ENCODE measurements at places on chromosomes 3 and 15. TPM values are rescaled to one million over a fixed set of nuclear protein-coding genes. Genes with fewer than 3 reads are reported as not detected.

GRCh38 chr3:13024765-13025065 lies 48.5 kb downstream of the IQSEC1 start:
- peaks cover 19% of the 10 kb centered on the region for H3K4me1 ChIP-seq
- no peak overlapping the region for H3K4me3 ChIP-seq
- H3K27me3 ChIP-seq = no peaks in the 10 kb centered on the region
- DNase-seq = no peak

GRCh38 chr3:129343643-129344360 lies 65.1 kb downstream of the HMCES start:
- H3K4me3 ChIP-seq = peak overlapping the region; percentile 19
- no peaks in the 10 kb centered on the region for H3K27me3 ChIP-seq
- no peak overlapping the region for H3K27ac ChIP-seq
- H3K4me1 ChIP-seq = no peaks in the 10 kb centered on the region
- no peak for DNase-seq

GRCh38 chr3:16738451-16738850 lies 133.2 kb upstream of the DAZL start:
- no peak for DNase-seq
- H3K27me3 ChIP-seq = no peaks in the 10 kb centered on the region
- H3K27ac ChIP-seq = no peak overlapping the region
- H3K4me3 ChIP-seq = no peak overlapping the region
- H3K36me3 ChIP-seq = no peaks in the 10 kb centered on the region

DNA sequence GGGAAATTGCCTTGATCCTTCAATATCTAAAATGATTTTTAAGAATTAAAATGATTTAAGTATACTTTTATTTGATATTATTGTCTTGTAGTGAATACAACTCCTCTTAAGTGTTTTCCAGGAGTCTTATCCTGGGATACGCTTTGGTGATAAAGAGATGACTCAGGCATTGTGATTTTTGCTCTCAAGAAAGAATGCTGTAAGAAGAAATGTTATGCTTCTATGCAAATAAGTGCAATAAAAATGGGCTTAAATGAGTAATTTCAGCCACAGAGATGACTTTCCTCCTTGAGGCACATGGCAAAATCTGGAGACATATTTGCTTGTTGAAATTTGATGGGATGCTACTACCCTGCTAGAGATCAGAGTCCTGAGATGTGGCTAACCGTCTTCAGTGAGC lies 358.6 kb upstream of the BCHE start:
- DNase-seq = no peak
- no peak overlapping the region for H3K4me3 ChIP-seq
- H3K27ac ChIP-seq = no peak overlapping the region
- no peaks in the 10 kb centered on the region for H3K27me3 ChIP-seq
- no peaks in the 10 kb centered on the region for H3K36me3 ChIP-seq
- no peaks in the 10 kb centered on the region for H3K4me1 ChIP-seq

GRCh38 chr3:162632672-162633071 lies 1136.1 kb downstream of the OTOL1 start:
- no peaks in the 10 kb centered on the region for H3K4me1 ChIP-seq
- no peak for DNase-seq
- no peak overlapping the region for H3K27ac ChIP-seq
- no peaks in the 10 kb centered on the region for H3K27me3 ChIP-seq
- H3K36me3 ChIP-seq = no peaks in the 10 kb centered on the region

GRCh38 chr3:111582120-111582474 lies 13.0 kb downstream of the ZBED2 start:
- H3K27me3 ChIP-seq = no peaks in the 10 kb centered on the region
- H3K27ac ChIP-seq = no peak overlapping the region
- DNase-seq = no peak
- no peaks in the 10 kb centered on the region for H3K36me3 ChIP-seq
- no peaks in the 10 kb centered on the region for H3K4me1 ChIP-seq

GRCh38 chr3:160008961-160009360 lies 20.3 kb downstream of the IL12A start:
- no peaks in the 10 kb centered on the region for H3K27me3 ChIP-seq
- H3K36me3 ChIP-seq = no peaks in the 10 kb centered on the region
- no peak for DNase-seq

DNA sequence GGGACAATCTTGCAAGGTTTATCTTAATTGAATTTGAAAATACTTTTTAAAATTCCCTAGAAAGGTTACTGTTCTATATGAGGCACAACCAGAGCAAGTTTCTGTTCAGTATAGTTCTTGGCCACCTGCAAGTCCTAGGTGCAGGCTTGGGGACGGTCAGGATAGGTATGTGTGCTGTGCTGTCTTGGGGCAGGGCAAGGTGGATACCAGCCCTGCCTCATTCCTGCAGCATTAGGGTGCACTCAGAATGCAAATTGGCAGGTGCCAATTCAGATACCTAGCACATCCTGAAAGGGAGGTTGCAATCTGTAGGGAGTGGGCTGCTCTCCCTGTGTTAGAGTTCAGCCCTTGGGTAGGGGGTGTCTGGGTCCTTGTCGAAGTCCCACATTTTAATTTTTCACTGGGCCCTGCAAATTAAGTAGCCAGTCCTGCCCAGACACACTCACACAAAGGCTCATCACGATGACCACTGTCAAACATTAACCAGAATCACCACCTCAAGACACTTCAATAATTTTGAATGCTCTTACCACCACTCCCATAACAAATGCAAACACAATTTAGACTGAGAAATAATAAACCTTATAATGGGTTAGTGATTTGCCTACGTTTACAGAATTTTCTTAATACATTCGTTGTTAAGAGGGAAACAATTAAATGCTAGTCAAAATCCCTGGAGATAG lies 838.0 kb upstream of the NR2F2 start:
- DNase-seq = no peak
- H3K4me3 ChIP-seq = no peak overlapping the region
- H3K27me3 ChIP-seq = no peaks in the 10 kb centered on the region
- no peak overlapping the region for H3K27ac ChIP-seq

DNA sequence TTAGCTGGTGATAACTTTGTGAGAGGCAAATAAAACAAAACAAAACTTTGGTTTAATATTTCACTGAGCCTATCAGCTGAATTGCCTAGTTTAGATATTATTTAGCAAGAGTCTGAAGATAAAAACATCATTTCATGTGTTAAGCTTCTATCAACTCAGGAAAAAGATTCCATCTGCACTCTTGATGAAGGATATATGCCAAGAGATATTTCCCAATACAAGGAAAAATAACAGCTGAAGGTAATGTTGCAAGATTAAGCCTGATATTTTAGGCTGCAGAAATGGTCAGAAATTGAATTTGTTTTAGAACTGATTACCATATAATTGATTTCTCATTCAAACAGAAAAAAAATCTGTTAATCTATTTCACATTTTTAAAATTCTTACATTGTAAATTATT lies 77.2 kb upstream of the SLITRK3 start:
- H3K4me3 ChIP-seq = no peak overlapping the region
- no peaks in the 10 kb centered on the region for H3K27me3 ChIP-seq
- H3K36me3 ChIP-seq = no peaks in the 10 kb centered on the region

- H3K4me3 ChIP-seq = no peak overlapping the region
- no peaks in the 10 kb centered on the region for H3K27me3 ChIP-seq
- no peak for DNase-seq
- no peak overlapping the region for H3K27ac ChIP-seq
Observed at GRCh38 chr3:177730814-177731213, 533.5 kb upstream of the TBL1XR1 start.

- no peak for DNase-seq
- no peaks in the 10 kb centered on the region for H3K36me3 ChIP-seq
- H3K27ac ChIP-seq = no peak overlapping the region
- peaks cover 9% of the 10 kb centered on the region for H3K4me1 ChIP-seq
- H3K27me3 ChIP-seq = peaks cover 7% of the 10 kb centered on the region
Observed at GRCh38 chr3:194306771-194307640, 44.1 kb downstream of the CPN2 start.

DNA sequence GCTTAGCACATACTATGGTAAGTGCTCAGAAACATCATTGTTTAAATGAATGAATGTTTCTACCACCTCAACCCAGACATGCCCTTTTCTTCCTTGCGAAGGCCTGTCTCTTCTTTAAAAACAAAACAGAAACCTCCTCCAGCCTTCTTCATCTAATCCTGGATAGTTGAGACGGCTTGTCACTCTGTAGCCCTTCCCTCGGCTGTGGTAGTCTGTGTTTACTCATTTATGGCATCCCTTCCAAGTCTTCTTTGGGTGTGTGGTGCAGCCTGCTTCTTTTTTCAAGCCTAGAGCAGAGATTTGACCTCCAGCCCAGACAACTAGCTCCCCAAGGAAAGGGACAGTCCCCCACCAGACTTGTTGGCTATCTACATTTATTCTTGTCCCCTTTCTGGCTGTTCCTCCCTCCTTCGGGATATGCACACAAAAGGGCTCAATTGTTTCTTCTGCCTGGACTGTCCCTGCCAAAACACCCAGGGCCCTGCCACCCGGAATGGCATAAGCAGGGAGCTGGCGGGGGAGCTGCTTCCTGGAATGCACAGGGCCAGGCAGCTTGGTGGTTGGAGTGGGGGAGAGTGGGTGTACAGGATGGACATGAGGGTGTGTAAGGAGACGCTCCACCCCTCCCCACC lies 67.8 kb downstream of the ITGA11 start:
- DNase-seq = no peak
- H3K36me3 ChIP-seq = no peaks in the 10 kb centered on the region
- H3K4me1 ChIP-seq = no peaks in the 10 kb centered on the region
- peak overlapping the region; percentile 70 for H3K27ac ChIP-seq
- no peak overlapping the region for H3K4me3 ChIP-seq
- H3K27me3 ChIP-seq = no peaks in the 10 kb centered on the region

- H3K4me3 ChIP-seq = no peak overlapping the region
- DNase-seq = no peak
- H3K4me1 ChIP-seq = no peaks in the 10 kb centered on the region
- H3K27me3 ChIP-seq = no peaks in the 10 kb centered on the region
- H3K36me3 ChIP-seq = no peaks in the 10 kb centered on the region
Observed at GRCh38 chr15:81105545-81105944, 28.5 kb upstream of the CFAP161 start.

- H3K4me3 ChIP-seq = peak overlapping the region; percentile 69
- H3K36me3 ChIP-seq = no peaks in the 10 kb centered on the region
- no peaks in the 10 kb centered on the region for H3K27me3 ChIP-seq
- H3K4me1 ChIP-seq = peaks cover 18% of the 10 kb centered on the region
- no peak for DNase-seq
Observed at GRCh38 chr15:68821190-68821840, 620 bp upstream of the ANP32A start.

DNA sequence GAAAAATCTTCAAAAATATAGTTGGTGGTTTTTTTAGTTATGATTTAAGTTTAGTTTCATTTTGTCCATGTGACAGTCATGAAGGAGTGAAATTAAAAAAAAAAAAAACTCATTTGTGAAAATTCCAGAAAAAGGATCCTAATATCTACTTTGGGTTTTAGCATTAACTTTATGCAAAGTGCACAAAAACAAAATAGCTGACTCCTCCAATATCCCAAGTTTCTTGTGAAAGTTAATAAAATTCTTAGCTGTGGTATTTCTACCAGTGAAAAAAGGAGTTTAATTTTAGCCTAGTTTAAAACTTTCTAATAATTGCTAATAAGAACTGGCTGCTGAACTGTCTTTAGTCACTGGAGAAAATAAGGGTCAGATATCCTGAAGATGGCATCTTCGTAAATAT lies 40.8 kb upstream of the RASA2 start:
- H3K4me3 ChIP-seq = no peak overlapping the region
- H3K4me1 ChIP-seq = no peaks in the 10 kb centered on the region
- no peak overlapping the region for H3K27ac ChIP-seq
- DNase-seq = no peak
- no peaks in the 10 kb centered on the region for H3K36me3 ChIP-seq

DNA sequence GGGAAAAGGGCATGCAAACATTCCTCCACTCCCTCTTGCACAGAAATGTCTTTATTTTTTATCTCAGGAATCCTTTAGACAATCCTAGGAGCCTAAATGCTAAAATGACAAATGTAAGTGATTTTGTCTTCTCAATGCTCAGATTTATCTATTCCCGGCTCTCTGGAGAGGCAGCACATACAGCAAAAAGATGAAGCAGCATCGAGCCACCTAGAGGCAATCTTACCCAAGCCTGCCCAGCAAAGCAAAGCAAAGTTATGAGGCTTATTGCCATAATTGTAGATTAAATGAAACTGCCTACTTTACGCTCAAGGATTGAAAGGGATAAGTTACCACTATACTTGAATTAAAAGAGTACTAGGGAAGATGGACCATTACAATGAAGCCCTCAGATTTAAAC lies 750.4 kb upstream of the NR2F2 start:
- no peaks in the 10 kb centered on the region for H3K36me3 ChIP-seq
- H3K4me3 ChIP-seq = no peak overlapping the region
- no peaks in the 10 kb centered on the region for H3K27me3 ChIP-seq

- no peaks in the 10 kb centered on the region for H3K27me3 ChIP-seq
- H3K4me1 ChIP-seq = no peaks in the 10 kb centered on the region
- no peaks in the 10 kb centered on the region for H3K36me3 ChIP-seq
- DNase-seq = peak; percentile 13
- H3K27ac ChIP-seq = peak overlapping the region; percentile 88
Observed at GRCh38 chr15:95557226-95558046, 773.1 kb upstream of the NR2F2 start.

GRCh38 chr3:86967062-86967461 lies 23.9 kb downstream of the VGLL3 start:
- no peak for DNase-seq
- no peaks in the 10 kb centered on the region for H3K36me3 ChIP-seq
- no peaks in the 10 kb centered on the region for H3K4me1 ChIP-seq
- peak overlapping the region; percentile 13 for H3K27ac ChIP-seq
- no peaks in the 10 kb centered on the region for H3K27me3 ChIP-seq
- H3K4me3 ChIP-seq = no peak overlapping the region

DNA sequence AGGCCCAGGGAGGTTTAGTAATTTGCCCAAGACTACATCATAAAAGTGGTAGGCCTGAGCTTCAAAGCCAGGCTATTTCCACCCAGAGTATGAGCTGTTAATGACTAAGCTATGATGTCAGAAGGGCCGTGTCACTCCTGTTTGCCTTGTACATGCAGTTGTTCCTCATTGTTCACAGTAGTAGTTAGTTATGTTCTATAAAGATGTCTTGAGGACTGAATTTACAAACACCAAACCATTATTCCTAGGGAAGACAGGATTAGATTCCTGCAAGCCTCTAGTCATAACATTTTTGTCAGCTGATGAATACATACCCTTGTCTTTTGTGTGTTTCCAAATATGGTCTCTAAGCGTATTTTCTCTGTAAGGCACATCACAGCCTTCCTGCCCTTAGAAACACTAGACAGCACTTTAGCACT lies 20.9 kb upstream of the LARS2 start:
- H3K27me3 ChIP-seq = no peaks in the 10 kb centered on the region
- no peak overlapping the region for H3K4me3 ChIP-seq
- no peak overlapping the region for H3K27ac ChIP-seq
- H3K36me3 ChIP-seq = no peaks in the 10 kb centered on the region

CHST13 gene
- 1.0 TPM for total RNA-seq

IMPG2 gene
- total RNA-seq = 0.22 TPM

DTX3L gene
- 17.1 TPM for total RNA-seq

FANCD2OS gene
- not detected for total RNA-seq

GOLGA6L7 gene
- total RNA-seq = not detected

SERINC4 gene
- 0.20 TPM for total RNA-seq

VIPR1 gene
- 12.9 TPM for total RNA-seq

C3orf70 gene
- total RNA-seq = 10.8 TPM

PRSS50 gene
- not detected for total RNA-seq

MAPKAPK3 gene
- 53.7 TPM for total RNA-seq

SEMA3F gene
- 18.2 TPM for total RNA-seq

All from tibial nerve (tissue), 4 donors.